T-helper 22 cell (primary cell): ENCODE measurements at places on chromosomes 7 and 10.

- DNase-seq = no peak
Observed at GRCh38 chr7:20219446-20220292, 2.5 kb upstream of the MACC1 start.

DNA sequence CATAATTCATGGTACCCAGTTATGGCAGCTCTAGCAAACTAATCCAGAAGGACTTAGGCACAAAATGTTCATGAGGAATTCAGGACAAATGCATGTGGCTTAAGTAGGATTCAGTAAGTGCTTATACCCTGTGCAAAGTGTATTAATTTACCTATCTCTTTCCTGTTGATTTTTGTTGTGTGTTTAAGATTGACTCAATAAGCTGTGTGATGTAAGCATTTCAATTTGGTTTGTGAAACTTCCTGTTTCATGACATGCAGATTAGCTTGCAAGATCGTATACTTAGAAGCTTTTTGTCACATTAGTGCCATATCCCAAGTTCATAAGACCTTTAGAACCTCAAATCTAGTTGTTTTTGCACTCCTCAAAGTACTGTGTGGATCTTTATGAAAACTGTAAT is 416.7 kb downstream of the ARL4A start:
- DNase-seq = no peak

DNA sequence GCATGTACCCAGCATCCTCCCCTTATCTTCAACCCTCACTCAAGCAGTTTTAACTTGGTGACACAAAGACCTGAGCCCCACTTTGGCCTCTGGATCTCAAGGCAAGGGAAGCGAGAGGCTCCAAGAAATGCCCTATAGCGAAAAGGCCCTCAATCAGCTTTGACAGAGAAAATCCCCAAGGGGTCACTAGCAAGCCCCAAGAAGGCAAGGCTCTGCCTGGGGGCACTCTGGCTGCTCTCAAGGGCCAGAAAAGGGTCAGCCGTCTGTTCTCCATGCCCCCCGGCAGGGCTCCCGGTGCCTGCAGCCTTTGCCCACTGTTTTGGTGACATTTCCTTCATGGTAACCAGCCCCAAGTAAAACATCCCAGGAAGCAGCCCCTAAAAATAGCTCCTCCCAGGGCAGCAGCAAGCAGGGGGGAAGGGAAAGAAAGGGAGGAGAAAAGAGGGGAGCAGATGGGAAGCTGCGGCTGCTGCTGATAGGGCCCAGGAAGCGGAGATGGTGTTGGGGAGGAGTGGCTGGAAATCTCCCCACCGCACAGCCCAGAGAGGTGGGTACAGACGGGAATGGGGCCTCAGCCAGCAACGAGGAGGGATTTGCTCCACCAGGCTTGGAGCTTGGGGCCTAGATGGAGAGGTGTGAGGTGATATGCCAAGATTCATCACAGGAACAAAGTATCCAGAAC is 7.1 kb downstream of the CAMK2G start:
- DNase-seq = no peak

GRCh38 chr7:37117292-37117691 is 331.4 kb downstream of the ELMO1 start:
- no peak for DNase-seq

- DNase-seq = no peak
Observed at GRCh38 chr7:81272176-81272575, 353.3 kb upstream of the SEMA3C start.

DNA sequence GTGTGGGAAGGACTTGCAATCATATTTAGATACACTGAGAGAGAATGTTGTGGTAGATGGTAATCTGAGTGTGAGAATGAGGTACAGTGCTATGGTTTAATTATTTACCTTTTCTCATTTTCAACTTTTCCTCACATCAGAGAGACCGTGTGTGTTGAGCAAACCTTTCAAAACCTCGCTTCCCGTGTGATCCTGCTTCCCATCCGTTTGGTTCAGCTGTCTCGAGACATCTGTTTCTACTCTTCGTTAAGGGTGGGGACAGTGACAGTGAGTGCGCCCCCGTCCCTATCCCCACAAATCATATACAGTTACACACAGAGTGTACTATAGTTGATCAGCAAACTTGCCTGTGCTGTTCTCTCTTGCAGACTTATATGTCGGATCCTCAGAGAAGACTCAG is 33.0 kb upstream of the NOBOX start:
- no peak for DNase-seq

DNA sequence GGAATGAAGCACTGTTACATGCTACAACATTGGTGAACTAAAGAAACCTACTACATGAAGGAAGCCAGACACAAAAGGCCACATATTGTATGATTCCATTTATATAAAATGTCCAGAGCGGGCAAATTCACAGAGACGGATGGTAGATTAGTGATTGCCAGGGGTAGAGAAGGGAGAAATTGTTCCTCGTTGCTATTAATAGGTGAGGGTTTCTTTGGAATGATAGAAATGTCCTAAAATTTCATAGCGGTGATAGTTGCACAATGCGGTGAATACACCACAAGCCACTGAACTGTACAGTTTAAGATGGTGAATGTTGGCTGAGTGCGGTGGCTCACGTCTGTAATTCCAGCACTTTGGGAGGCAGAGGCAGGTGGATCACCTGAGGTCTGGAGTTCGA is 29.0 kb downstream of the DENND2A start:
- DNase-seq = no peak

DNA sequence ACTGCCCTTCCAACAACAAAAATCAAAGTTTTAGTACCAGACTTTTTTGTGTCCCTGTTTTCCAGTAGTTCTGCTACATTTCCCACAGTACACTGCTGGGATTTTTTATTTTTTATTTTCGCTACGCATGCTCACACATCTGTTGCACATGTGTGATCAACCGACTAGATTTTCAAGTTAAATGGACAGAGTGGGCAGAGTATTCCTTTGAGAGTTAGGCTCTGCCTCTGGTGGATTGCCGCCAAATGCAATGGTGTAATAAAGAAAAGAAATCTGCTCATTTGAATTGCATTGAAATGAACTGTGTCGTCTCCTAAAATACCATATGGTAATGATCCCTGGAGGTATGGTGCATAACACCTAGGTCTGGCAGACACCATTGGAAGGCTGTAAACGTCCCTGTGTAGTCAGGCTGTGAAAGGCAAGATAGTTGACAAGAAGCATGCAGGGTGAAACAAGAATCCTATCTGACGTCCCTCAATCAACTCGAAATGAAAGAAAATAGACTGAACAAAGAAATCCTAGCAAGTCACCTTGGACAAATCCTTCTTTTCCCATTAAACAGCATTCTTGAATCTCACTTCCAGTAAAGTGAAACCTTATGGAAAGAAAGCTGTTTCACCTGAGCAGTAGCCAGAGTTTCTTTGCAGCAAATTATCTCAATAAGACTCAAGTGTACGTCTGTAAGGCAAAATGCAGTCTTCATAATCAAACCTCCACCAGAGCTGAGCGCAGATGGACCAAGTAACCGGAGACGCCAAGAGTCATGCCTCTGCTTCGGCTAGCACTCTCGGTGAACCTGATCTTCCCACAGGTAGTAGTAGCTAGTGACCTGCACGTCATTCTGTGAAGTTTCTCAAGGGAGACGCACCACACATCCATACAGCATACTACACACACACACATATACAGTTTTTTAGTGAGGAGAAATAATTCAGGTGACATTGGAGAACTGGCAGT is 357.3 kb downstream of the CRPPA start:
- DNase-seq = no peak

- DNase-seq = no peak
Observed at GRCh38 chr10:89668386-89669071, 23.5 kb upstream of the PANK1 start.

- DNase-seq = no peak
Observed at GRCh38 chr7:131021902-131022301, 287.9 kb upstream of the KLF14 start.

- DNase-seq = no peak
Observed at GRCh38 chr10:122152544-122152943, 118.6 kb upstream of the BTBD16 start.

- no peak for DNase-seq
Observed at GRCh38 chr10:3981300-3981699, 196.3 kb upstream of the KLF6 start.

DNA sequence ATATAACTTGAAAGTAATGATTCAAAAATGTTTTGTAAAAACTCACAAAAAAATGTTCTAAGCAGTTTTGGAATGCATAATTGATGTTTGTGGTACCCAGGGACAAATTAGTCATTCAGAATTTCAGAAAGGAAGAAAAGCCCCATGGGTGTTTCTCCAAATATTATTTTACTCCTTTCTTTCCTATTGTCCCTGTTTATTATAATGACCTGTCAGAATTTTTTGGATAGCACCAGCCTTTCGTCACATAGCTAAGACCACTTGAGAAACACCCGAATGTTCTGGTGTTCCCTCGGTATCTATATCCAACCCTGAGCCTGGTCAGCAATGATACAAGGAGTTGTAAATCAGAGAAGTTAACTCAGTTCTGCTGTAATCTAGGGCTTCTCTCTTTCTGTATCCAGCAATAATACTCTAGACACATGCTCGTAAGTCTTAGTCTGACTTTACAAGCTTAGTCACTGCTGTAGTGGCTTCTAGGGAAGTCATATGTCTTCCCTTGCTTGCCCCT is 64.8 kb upstream of the MEOX2 start:
- DNase-seq = no peak

DNA sequence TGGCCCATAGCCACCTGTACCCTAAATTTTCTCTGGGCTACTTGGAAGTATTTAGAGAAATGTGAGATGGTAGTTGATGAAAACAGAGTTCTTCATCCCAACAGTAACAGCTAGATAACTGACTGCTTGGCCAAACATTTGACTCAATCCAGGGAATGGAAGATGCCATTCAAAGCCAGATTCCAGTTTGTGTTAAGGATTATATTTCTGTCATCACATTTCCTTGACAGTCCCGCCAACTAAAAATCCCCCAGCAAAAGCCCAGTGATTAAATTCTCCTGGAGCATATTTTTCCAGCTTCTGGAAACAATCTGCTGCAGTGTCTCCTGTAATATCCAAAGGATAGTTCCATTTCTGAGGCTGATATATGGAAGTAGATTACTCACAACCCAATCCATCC is 45.4 kb upstream of the PTN start:
- no peak for DNase-seq

- no peak for DNase-seq
Observed at GRCh38 chr10:34137201-34137600, 677.9 kb downstream of the PARD3 start.

GRCh38 chr7:108463613-108464012 is 7.4 kb upstream of the NRCAM start:
- no peak for DNase-seq

DNA sequence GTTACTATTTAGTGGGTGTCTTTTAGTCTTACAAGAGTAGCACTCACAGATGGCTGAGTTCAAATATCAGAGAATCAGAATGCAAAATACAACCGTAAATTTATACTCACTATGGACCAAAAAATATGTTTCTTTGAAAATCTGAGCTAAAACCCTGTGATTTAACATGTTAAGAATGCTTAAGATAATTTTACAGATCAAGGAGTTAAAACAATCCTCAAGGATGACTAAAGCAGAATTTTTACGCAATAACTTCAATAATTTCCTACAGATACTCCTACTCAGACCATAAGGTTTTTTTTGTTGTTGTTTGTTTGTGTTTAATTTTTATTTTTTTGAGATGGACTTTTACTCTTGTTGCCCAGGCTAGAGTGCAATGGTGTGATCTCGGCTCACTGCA is 47.9 kb upstream of the CCDC6 start:
- no peak for DNase-seq

DNA sequence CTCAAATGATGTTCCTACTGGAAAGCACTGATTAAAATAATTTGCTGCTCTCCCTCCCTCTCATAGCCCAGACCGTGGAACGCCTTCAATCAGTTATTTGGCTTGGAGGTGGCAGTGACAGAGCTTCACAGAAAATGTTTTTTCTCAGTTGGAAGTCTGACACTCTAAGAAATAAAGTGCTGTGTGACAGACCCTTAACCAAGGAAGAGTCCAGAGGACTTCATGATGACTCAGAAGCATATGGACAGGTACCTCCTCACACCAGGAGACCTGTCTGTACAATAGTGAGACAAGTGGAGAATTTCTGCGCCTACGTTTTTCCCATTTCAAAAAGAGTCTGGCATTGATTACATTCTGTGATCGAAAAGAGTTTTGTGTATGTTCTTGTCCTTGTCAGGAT is 295.5 kb downstream of the DOCK4 start:
- no peak for DNase-seq

DNA sequence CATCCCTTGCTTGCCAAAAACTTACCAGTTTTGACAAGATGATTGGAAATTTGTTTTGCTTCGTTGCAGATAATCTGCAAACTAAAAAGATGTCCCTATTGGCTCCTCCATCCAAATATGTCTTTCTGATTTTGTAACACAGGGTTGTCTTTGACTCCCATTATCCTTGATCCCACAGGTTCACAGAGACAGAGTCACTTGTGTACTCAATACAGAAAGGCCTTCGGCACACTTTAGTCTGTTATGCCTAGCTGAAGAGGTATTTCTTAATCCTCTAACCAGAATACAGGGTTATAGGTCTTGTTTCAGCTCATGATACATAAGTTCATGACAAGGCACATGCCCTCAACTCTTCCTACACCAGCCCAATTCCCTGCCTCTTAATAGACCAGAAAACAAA is 10.7 kb upstream of the CNNM1 start:
- DNase-seq = no peak

GRCh38 chr7:77710067-77710466 is 13.8 kb downstream of the RSBN1L start:
- DNase-seq = no peak

GRCh38 chr10:61825628-61826027 is 75.9 kb upstream of the ARID5B start:
- no peak for DNase-seq

DNA sequence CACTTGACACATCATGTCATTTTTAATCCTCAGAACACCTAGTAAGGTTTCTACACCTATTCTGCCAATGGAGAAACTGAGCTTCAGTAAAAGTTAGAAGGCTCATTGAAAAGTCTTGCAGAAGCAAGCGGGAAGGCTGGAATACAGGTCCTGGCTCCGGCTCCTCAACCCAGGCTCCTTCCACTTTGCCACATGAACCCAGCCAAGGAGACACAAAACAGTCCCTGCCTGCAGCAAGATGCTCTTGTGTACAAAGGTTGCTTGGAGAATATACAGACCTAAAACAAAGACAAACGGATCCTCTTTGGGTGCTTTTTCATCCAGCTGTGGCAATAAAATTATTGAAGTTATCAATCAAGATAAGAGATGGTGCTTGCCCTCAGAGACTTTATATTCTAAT is 106.8 kb downstream of the SORBS1 start:
- no peak for DNase-seq

DNA sequence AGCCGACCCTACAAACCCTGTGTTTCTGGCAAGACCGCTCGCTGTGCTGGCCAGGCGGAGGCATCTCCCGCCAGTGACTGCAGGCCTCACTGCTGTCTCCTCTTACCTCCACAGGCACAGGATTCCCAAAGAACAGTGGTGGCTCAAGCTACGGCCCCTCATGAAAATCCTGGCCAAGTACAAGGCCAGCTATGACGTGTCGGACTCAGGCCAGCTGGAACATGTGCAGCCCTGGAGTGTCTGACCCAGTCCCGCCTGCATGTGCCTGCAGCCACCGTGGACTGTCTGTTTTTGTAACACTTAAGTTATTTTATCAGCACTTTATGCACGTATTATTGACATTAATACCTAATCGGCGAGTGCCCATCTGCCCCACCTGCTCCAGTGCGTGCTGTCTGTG is 36.2 kb downstream of the PITRM1 start:
- no peak for DNase-seq
